ENCODE measurements at places on chromosomes 3 and 15.

- DNase-seq, result no peak
These were observed 237.8 kb upstream of the PEX5L start for GRCh38 chr3:180274536-180274935.

- no peak for DNase-seq
These were observed 100.2 kb upstream of the CFAP20DC start for GRCh38 chr3:59150039-59150438.

DNA sequence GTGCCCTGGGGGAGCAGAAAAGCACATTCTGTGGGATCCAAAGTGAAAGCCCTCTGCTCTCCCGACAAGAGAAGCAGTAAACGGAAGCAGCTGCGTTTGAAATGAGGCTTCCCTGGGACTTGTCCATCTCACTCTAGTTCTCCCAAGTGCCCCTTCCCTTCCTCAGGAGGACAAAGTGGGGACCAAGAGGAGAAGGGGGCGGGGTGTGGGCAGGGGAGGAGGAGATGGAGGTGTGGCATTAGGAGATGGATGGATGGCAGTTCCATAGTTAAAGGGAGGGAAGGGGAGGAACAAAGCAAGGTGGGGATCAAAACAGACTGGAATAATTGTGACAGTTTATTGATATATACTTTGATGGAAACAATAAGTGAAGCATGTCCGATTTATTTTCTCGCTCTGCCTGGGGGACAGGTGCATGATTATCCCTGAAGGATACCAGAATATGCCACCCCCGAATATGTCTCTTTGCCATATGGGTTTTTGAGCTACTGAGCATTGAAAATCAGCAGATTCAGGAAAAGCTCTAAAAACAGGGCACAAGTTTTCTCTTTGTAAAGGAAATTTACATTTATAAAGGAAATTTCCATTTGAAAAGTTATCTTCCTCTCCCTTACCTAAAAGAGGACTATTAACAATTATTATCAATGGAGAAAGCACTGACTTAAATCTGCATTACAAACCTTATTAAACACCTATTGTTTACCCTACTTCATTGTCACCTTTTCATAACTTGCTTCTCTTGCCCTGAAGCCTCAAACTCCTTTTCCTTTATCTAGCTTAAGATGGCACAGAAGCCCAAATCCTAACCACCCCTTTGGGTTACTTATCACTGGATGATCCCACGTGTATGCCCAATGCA lies 58.9 kb upstream of the DAZL start:
- no peak for DNase-seq

DNA sequence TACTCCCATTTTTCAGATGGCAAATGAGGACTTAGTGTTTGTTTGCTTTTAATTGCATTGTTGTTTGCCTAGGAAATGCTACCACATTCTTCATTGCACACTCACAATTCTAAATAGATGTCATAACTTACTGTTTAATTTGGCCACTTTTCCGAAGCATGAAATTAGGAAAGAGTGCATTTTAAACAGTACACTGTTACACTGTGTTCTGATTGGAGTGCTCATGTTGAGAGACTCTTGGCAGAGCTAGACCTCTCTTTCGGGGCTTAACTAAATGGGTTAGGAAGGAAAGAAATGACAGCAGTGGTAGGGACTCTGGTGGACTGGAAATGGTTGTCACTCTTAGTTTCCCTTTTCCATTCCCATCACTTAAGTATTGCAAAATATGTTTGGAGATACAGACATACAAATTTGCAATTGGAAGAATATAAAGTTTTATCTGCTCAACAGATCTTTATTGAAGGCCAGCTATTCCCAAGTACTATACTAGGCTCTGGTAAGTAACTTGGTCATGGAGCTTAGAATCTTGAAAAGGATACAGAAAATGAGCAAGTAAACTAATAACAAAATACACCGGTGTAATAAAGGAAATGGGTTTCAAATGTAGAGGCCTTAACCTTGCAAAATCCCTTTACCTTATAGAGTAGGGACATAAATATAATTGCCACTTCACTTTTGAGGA lies 90.2 kb downstream of the DCUN1D1 start:
- DNase-seq, result no peak

DNA sequence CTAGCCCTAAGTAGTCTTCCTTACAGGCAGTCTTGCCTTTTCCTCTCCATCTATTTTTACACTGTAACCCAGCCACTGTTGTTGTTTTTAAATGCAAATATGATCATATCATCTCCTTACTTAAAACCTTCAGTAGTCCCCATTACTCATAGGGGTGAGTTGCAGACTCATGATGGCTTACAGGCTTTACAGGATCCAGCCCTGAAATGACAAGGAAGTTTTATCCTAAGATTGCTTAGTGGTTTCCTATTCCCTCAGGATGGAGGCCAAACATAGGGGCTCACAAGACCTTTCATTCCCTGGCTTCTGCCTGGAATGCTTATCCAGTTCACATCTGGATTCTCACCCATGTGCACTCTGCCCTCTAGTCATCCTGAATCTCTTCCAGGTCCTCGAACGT lies 27.7 kb upstream of the PCOLCE2 start:
- no peak for DNase-seq

GRCh38 chr15:39058351-39059131 lies 493.9 kb upstream of the RASGRP1 start:
- no peak for DNase-seq

DNA sequence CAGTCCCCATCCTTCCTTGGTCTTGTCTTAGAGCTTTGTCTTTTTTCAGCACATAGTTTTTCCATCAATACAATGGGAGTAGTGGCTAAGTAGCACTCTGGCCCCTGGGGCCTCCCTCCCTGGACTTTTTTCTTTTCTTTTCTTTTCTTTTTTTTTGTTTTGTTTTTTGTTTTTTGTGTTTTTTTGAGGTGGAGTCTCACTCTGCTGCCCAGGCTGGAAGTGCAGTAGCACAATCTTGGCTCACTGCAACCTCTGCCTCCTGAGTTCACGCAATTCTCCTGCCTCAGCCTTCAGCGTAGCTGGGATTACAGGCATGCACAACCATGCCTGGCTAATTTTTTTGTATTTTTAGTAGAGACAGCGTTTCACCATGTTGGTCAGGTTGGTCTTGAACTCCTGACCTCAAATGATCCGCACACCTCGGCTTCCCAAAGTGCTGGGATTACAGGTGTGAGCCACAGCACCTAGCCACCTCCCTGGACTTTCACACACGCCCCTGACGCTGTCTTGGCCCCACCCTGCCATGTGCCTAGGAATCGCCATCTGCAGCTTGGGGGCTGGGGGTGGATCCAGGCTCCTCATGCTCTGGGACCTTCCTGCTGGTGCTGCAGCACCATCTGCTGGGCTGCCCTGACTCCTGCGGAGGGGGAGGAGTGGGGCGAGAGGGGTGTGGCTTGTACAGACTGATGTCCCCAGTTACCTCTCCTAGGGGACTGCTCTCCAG lies 2.8 kb downstream of the C15orf39 start:
- DNase-seq, result peak; percentile 68

DNA sequence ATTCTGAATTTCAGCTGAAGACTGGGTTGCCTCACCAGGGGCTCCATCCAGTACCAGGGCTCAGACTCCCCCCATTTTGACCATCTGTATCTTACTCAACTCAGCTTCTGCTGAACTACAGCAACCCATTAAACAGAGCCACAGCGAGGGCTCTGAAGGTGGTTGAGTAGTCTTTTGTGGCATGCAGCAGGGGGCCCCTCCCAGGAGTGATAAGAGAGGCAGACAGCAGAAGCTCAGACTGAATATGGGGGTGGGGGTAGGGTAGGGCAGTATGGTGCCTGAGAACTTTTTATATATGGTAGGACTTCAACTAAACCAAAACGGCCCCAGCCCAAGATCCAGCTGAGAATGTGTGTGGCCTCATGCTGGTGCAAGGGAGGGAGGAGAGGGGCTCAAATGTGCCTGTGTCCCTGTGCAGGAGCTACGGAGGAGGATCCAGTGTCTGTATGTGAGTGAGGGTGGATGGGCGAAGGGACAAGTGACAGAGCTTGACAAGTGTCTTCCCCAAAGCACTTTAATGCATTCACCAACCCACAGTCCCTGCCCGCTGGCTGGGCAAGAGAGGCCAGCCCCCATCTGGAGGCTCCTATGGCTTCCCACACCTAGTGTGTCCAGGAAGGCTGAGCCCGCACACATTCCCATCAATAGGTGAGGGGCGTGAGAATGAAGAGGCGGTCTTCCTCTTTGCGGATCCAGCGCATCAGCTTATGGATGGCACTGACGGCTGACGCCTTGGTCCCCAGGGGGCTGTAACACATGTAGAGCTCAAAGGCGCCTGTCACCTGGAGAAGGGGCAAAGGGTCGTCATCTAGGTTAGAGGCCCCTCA lies 4.9 kb upstream of the MST1R start:
- no peak for DNase-seq

- DNase-seq, result no peak
These were observed 154.3 kb downstream of the CHDH start for GRCh38 chr3:53691885-53692284.

- no peak for DNase-seq
These were observed 3.9 kb upstream of the TGM4 start for GRCh38 chr3:44870375-44871061.

GRCh38 chr15:42034628-42035434 lies 14.0 kb upstream of the PLA2G4E start:
- DNase-seq, result no peak

DNA sequence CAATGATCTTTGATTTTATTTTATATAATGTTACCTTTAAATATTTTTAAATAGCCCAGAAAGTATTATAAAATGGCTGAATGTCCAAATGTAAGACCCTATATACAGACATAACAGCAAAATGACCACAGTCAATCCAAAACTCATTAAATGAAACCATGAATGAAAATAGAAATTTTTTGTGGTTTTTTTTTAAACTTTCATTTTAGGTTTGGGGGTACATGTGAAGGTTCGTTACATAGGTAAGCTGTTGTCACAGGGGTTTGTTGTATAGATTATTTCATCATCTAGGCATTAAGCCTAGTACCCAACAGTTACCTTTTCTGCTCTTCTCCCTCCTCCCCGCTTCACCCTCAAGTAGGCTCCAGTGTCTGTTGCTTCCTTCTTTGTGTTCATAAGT lies 108.8 kb downstream of the FAIM start:
- no peak for DNase-seq

GRCh38 chr3:172836390-172836997 lies 86.0 kb downstream of the ECT2 start:
- DNase-seq, result no peak

- no peak for DNase-seq
These were observed 174.5 kb downstream of the MEIS2 start for GRCh38 chr15:36925653-36926426.

GRCh38 chr3:193780810-193781478 lies 187.9 kb downstream of the OPA1 start:
- DNase-seq, result no peak

DNA sequence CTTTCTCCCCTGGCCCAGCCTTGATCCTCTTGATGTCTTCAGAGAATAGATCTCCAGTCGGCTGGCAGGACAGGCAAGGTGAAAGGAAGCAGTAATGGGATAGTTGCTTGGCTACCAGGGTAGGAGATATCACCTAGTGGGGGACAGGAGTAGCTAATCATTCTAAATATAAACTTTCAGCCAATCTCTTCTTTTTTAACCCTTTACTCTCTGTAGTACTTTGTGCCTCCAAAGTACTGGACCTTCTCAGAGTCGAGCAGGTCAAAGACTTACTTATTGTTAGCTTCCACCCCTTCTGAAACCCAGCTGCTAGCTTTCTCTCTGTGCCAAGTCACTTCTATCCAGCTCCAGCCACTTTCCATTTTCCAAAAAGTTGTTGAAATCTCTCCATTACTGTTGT lies 43.4 kb upstream of the FILIP1L start:
- DNase-seq, result no peak
